Stimulated activated CD8-positive, alpha-beta memory T cell treated with anti-CD3 and anti-CD28 coated beads, Interleukin-12 subunit alpha, Interleukin-12 subunit beta, amount 100 ng/mL, for 1 hour (primary cell): ENCODE measurements at places on chromosomes 13 and 19.

DNA sequence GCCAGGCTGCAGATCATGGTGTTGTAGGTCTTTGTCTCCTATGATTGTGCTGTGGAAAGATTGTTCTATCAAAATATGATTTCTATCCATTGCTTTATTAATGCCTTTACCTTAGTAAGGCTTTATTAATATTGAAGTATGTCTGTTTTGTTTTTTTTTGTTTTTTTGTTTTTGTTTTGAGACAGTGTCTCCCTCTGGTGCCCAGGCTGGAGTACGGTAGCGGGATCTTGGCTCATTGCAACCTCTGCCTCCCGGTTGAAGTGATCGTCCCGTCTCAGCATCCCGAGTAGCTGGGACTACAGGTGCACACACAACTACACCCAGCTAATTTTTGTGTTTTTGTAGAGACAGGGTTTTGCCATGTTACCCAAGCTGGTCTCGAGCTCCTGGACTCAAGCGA, 7.7 kb downstream of the IRGC start:
- no peak for DNase-seq

GRCh38 chr13:99863789-99864626, 107.6 kb downstream of the ZIC5 start:
- DNase-seq, result no peak

DNA sequence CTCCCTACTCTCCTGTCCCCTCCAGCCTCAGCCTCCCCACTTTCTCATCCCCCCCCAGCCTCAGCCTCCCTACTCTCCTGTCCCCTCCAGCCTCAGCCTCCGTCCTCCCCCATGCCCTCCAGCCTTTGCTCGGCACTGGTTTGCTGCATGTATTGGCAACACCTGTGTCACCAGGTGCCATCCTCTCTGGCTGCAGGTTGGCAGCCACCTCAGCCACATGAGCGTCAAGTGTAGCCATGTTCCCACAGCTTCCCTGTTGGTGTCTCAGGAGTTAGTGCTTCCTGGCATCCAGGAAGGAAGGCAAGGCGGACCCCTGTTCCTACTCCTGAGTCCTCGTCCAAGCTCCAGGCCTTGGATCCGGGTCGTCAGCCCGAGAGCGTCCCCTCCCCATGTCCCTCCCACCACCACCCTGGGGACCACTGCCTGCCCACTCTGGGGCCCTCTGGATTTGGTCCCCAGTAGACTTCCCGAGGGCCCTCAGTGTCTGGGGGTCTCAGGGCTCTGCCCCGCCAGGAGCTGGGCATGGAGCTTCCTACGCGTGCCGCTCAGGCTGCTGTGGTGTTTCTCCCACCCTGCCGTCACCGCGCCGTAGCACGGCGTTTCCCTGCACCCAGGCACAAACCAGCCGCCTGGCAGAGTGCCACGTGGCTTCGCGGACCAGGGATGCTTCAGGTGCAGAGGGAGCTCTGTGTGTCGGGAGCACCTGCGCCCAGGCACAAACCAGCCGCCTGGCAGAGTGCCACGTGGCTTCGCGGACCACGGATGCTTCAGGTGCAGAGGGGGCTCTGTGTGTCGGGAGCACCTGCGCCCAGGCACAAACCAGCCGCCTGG, 128.3 kb upstream of the MCF2L start:
- DNase-seq, result no peak

DNA sequence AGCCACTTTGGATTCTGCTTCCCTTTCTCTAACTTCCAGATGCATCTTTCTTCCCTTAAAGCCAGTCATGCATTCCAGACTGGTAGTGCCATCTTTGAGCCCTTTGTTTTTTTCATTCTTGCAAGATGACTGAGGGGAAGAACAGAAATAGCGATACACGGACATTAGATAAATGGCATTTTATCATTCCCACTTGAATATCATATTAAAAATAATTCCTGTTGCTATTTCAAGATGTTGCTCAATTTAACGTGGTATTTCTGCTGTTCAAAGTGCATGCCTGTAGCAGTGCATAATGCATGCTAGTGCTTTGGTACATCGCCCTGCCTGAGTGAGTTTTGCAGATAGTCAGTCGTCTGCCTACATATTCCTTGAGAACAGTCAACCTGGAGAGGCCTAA, 140.6 kb upstream of the FRY start:
- DNase-seq, result no peak

- no peak for DNase-seq
Measured at GRCh38 chr13:23876265-23876664, 12.9 kb downstream of the MIPEP start.
